Activated CD8-positive, alpha-beta T cell treated with anti-CD3 and anti-CD28 coated beads, Interleukin-2, amount 10 ng/mL, durations not matched to agents 7 days and 5 days (primary cell): ENCODE measurements at places on chromosomes 4 and X. TPM values are rescaled to one million over a fixed set of nuclear protein-coding genes. Genes with fewer than 3 reads are reported as not detected.

GRCh38 chr4:140028676-140029517, 125.1 kb downstream of the MAML3 start:
- DNase-seq = no peak

The SSX3 gene
- total RNA-seq = not detected

The YY2 gene
- total RNA-seq = 2.1 TPM

The MAGEA9B gene
- not detected for total RNA-seq

DNA sequence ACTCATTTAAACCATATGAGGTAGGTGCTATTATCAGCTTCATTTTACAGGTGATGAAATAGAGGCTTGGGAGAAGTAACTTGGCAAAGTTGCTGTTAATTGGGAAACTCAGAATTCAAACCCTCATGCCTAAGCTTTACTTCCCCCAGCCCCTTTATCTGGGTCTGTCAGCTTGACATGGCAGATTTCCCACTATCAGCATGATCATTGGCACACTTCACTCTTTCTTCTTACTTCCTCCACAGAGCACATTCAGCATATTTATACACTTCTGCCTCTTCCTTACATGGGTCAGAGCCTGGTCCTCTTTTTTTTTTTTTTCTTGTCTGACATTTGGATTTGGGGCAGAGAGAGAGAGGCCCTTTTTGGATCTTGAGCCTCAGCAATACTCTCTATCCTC, 56.5 kb upstream of the ARX start:
- DNase-seq = no peak
